ENCODE measurements at places on chromosomes 12 and 14.

- no peak for DNase-seq
Measured at GRCh38 chr12:28424965-28425364, 234.7 kb downstream of the CCDC91 start.

GRCh38 chr14:30177781-30178180 lies 250.1 kb upstream of the PRKD1 start:
- no peak for DNase-seq

DNA sequence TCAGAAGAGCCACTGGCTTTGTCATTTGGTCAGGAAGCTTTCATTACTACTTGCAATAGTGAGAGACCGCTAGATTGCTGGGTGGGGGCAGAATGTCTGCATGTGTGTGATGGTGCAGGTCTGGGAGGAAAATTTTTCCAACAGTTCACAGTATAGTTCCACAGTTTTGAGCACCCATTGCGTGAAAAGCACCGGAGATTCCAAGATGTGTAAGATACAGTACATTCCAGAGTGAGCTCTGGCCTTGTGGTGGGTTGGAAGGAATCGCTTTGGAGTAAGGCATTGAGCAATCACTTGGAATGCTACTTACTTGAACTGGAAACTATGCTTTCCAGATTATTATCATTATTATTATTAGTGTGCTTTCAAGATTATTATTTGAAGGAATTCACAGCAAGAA lies 47.6 kb upstream of the FRMD6 start:
- DNase-seq, result peak; percentile 96

DNA sequence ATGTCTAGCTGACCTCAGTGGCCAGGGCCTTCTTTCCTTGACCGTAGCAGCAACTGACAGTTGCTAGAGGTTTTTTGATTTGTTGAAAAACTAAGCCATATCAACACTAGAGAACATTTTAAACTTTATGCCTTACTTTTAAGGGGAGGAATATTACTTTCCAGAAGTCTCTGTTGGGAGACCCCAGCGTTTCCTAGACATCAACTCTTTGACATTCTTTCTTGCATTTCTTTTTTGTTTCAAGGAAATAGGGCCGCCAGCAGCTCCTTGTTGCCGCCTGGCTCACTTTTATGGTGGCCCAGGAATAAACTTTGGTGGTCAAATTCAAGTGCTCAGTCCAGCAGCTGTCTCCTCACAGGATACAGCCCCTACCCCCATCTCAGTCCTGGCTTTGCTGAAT lies 2.5 kb upstream of the HOXC11 start:
- no peak for DNase-seq

DNA sequence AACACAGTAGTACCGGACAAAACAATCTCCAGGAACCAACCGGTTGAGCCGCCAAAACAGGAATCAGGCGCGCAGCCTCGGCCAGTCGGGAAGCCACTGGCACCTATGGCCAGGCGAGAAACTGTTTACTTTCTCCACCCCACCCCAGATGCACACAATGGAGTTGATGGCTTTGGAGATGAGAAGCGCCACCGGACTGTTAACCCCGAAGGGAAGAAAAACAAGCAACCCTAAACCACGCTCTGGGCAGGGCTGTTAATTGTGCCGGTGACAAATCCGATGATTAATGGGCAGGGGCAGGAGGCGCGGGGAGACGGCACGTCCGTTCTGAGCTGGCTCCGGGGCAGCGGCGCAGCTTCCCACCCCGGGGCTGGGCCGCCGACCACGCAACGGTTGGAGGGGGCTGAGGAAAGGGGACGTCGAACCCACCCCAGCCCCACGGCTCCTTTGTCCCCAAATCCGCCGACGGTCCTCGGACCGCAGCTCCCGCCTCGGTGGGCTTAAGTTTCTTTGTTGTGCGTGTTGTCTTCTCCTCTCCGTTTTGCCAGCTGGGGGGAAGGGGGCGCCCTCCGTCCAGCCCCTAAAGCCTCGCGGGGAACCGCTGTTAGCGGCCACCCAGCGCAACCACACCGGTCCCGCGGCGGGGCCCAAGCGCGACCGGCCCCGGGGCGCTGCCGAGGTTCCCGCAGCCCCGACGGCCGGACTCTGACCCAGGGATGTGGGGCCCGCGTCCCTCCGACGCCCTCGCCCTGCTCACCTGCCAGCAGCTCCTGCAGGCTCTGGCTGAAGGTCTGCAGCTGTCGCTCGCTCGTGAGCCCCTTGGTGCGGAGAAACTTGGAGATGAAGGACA lies 790 bp downstream of the BTG1 start:
- no peak for DNase-seq

GRCh38 chr14:68506021-68506644 lies 286.7 kb downstream of the ZFP36L1 start:
- peak; percentile 21 for DNase-seq

DNA sequence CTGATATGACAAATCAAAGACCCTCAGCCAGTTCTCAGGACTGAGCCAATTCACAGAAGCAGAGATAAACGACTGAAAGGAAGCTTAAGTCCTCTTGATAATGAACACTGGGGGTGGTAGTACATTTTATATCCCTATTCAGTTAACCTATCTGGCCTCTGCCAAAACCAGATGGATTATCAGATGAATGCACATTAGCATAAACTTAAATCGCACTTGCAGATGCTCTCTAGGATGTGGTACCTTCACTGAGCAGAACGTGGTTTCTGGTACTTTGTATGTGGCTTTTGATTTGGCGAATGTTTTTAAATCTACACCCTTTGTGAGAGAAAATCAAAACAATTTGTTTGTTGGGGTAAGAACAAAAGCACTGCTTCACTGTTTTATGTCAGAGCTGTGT lies 21.1 kb upstream of the TAS2R14 start:
- no peak for DNase-seq

GRCh38 chr12:2536724-2537123 lies 258.0 kb upstream of the FKBP4 start:
- no peak for DNase-seq

Data from AG04449 (cell line).